ENCODE measurements at places on chromosomes 5 and 9.
A peak's percentile ranks its signal among the peaks of the same experiment; 100 is the strongest.

GRCh38 chr5:54844266-54844665 is 141.1 kb downstream of the ESM1 start:
- no peak for DNase-seq

- DNase-seq: no peak
These were observed 8.4 kb upstream of the AMACR start for GRCh38 chr5:34016222-34016621.

DNA sequence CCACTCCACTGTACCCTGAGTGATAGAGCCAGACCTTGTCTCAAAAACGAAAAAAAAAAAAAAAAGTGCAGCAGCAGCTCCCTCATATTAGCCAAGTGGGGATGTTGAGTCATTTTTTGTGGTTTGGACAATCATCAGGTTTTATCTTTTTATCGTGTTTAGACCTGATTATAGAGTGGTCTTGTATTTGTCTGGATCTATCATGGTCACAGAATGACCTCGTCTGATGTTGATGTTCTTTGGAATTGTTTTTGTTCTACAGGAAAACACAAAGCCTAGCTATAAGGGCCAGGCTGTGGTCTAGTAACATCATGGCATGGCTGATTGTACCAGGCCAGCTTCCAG is 1.6 kb upstream of the FBXW11 start:
- DNase-seq: no peak

DNA sequence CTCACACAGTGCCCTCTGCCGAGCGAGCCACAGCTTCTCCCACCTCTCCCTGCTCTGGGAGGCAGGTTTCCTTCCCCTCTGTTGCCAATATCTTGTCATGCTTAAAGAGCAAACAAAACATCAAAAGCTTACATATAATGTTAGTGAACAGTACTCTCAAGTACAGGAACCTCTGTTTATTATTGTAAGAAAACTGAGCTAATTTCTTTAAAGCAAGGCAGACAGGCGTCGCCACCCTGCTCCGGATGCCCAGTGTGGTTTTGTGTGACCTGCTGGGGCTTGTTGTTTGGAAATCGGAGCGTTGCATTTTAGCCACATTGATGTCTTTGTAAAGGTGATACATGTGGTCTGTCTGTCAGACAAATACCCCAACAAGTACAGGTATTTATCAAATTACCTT is 401.4 kb upstream of the IRX1 start:
- no peak for DNase-seq

DNA sequence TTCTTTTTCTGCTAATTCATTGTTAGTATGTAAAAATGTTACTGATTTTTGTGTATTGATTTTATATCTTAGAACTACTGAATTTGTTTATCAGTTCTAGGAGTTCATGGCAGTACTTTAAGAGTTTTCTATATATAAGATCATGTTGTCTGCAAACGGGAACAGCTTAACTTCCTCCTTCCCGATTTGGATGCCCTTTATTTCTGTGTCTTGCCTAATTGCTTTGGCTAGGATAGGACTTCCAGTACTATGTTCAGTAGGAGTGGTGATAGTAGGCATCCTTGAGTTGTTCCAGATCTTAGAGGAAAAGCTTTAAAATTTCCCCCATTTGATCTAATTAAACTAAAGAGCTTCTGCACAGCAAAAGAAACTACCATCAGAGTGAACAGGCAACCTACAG is 20.1 kb downstream of the RCL1 start:
- no peak for DNase-seq

GRCh38 chr9:99489060-99489413 is 267.0 kb downstream of the SEC61B start:
- no peak for DNase-seq

GRCh38 chr5:138243794-138244193 is 30.6 kb downstream of the GFRA3 start:
- no peak for DNase-seq

DNA sequence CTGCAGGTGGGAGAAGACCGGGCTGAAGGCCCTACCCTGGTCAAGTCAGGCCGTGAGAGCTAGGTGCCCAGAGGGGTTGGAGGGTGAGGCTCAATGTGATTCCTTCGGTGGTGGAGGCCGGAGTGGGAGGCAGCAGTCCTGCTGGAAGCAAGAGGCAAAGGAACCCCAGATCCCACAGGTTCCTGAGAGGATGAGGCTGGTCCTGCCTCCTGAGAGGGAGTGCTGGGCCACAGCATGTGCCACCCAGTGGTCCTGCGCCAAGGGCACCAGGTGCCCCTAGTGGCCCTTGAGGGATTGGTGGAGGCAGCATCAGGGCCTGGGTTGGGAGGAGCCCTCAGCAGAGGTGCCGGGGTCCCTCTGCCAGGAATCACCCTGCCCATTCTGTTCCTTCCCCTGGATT is 59.1 kb downstream of the BARX1 start:
- no peak for DNase-seq

DNA sequence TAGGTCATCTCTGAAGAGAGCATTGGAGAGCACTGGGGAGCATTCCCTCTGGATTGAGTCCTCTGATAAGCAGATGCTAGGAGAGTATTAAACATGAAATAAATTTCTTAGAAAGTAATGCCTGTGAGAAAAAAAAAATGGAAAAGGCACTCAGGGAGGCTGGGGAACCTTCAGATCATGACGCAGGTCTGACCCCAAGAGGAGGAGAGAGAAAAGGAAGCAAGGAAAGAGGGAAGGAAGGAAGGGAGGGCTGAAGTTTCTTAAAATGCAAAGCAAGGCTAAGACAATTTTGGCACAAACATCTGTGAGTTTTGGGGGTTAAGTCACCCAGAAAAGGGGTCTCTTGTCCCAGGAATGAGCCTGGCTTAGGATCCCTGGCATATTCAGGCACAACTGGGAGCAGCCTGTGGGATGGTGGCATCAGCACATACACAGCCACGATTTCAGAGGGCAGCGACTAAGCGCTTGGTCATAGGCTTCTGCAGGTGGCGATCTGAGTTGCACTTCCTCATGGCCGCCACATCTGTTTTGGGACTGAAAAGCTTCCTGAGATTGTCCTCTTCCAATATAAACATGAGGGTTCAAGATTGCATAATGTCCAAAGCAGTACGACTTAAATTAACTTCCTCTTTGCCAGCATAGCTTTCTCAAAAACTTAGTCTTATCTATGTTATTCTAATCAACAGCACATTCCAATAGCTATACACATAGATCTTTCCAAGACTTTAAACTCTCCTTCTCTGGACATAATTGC is 692.7 kb downstream of the DNAH5 start:
- DNase-seq: no peak

- DNase-seq: no peak
These were observed 48.4 kb upstream of the TUT7 start for GRCh38 chr9:86402591-86402990.

DNA sequence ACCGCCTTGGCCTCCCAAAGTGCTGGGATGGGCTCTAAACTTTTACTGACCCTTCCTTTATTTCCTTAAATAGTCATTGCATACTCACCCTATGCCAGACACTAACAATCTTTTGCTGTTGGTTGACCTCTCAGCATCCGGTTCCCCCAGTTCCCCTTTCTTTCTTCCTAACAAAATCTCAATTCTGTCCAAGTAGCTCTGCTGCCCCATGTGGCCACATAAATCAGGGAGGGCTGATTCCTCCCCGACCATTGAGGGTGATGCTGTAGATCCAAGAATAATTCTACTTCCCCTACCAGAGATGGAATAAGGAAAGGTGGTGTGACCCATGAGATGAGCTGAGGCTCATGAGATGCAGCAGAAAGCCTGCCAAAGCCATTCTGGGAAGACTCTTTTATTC is 315.3 kb upstream of the MSX2 start:
- DNase-seq: no peak

GRCh38 chr5:115460472-115460871 is 84.1 kb downstream of the FEM1C start:
- no peak for DNase-seq

GRCh38 chr5:123735384-123735783 is 223.4 kb downstream of the CSNK1G3 start:
- DNase-seq: no peak

GRCh38 chr9:133733421-133733795 is 4.7 kb downstream of the SARDH start:
- DNase-seq: no peak

DNA sequence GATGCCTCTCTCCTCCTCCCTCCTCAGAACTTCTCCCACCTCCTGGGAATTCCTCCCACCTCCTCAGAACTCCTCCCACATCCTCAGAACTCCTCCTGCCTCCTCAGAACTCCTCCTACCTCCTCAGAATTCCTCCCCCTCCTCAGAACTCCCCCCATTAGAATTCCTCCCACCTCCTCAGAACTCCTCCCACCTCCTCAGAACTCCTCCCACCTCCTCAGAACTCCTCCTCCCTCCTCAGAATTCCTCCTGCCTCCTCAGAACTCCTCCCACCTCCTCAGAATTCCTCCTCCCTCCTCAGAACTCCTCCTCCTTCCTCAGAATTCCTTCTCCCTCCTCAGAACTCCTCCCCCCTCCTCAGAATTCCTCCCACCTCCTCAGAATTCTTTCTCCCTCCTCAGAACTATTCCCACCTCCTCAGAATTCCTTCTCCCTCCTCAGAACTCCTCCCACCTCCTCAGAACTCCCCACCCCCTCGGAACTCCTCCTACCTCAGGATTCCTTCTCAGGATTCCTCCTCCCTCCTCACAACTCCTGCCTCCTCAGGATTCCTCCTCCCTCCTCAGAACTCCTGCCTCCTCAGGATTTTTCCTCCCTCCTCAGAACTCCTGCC is 23.9 kb downstream of the SLC46A2 start:
- no peak for DNase-seq

DNA sequence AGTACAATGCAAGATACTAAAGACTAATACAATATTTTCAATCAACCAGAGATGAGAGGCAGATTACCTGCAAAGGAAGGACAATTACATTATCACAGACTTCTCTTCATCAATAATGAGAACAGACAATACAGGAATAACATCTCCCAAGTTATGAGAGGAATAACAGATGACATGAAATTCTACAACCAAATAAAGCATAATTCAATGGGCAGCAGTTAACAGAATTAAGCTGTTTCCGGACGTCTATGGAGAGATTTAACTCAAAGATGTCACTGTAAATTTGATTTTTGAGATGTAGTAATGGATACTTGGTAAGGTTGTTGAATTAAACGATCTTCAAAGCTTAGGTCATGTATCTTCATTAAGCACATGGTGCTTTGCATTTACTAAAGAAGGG is 19.8 kb upstream of the PARP8 start:
- DNase-seq: no peak

DNA sequence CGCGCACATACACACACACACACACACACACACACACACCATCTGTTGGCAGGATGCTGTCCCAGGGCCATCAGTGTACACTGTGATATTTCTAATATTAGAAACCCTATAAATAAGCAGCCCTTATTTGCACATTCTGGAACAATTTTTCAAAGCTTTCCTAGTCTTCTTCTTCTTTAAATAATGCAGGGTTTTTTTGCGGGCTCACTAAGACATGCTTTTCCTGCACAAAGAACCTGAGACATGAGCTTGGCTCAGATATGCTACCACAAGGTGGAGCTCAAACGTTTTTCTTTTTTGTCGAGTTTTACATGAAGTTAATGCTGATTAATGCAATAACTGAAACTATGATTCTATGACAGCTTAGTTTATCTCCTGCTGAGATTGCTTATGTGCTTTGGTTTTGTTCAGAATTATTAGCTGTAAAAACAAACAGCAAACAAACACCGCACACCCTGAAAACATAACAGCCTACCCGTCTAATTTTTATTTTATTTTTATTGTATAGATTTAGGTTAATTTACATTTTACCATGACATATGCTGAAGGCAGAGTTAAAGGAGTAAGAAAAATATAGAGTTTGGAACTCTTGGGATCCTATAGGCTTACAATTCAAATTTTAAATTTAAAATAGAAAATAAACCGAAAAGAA is 95.8 kb downstream of the ALDH1A1 start:
- DNase-seq: peak; percentile 60

Measured in NCI-H526 (cell line).